ENCODE measurements at places on chromosomes 13 and 19. TPM values are rescaled to one million over a fixed set of nuclear protein-coding genes. Genes with fewer than 3 reads are reported as not detected.

DNA sequence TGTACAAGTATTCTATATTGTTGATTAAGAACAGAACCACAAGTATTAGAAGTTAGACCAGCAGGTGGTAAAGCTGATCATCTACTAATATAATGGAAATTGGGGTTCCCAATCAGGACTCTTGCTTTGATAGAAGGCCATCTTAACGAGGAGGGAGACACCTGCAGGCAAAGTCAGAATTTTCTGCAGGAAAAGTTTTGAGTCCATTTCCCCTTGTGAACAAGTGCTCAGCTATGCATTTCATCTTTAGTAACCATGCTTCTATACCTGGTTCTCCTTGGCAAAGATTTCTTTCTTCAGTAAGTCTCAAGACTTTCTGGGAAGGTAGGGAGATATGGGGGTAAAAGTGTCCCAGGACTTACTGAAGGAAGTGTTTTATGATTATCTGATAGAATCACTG lies 36.1 kb upstream of the USPL1 start:
- H3K36me3 ChIP-seq: no peaks in the 10 kb centered on the region
- no peaks in the 10 kb centered on the region for H3K27me3 ChIP-seq
- H3K4me1 ChIP-seq: peaks cover 7% of the 10 kb centered on the region
- no peak overlapping the region for H3K27ac ChIP-seq

GRCh38 chr13:25300861-25301346 lies 521 bp upstream of the NUP58 start:
- no peaks in the 10 kb centered on the region for H3K27me3 ChIP-seq
- peaks cover 12% of the 10 kb centered on the region for H3K4me1 ChIP-seq
- peak; percentile 22 for DNase-seq
- H3K36me3 ChIP-seq: no peaks in the 10 kb centered on the region
- H3K4me3 ChIP-seq: peak overlapping the region; percentile 79

The ZNF555 gene
- total RNA-seq: 13.1 TPM

The KLK4 gene
- total RNA-seq: not detected

- H3K4me1 ChIP-seq: peaks cover 88% of the 10 kb centered on the region
- no peak for DNase-seq
- no peaks in the 10 kb centered on the region for H3K27me3 ChIP-seq
- H3K4me3 ChIP-seq: no peak overlapping the region
- peak overlapping the region; percentile 70 for H3K27ac ChIP-seq
- H3K36me3 ChIP-seq: no peaks in the 10 kb centered on the region
Observed at GRCh38 chr19:18494267-18494607, 27.6 kb downstream of the ELL start.

DNA sequence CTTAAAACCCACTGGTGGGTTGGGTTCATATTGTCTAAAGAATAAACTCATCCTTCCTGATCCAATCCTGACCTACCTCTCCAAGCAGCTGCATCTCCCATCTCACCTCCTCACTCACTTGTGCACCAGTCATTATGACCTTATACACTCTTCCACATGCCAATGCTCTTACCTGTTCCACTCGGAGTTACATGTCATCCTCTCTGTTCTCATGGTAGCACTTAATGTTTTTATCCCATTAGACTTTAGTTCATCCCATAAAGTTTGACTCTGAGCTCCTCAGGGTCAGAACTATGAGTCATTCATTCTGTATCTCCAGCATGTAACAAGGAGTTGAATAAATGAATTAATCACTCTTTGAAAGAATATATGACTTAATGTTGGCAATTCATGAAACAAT lies 330.2 kb downstream of the KLF12 start:
- no peak overlapping the region for H3K27ac ChIP-seq
- H3K36me3 ChIP-seq: no peaks in the 10 kb centered on the region
- no peak for DNase-seq
- no peaks in the 10 kb centered on the region for H3K4me1 ChIP-seq
- H3K27me3 ChIP-seq: no peaks in the 10 kb centered on the region

- no peaks in the 10 kb centered on the region for H3K27me3 ChIP-seq
- no peak for DNase-seq
- peaks cover 3% of the 10 kb centered on the region for H3K4me1 ChIP-seq
- no peak overlapping the region for H3K4me3 ChIP-seq
- H3K36me3 ChIP-seq: no peaks in the 10 kb centered on the region
Observed at GRCh38 chr19:47074621-47075020, 26.2 kb upstream of the TMEM160 start.

The TNFAIP8L1 gene
- total RNA-seq: 5.1 TPM

DNA sequence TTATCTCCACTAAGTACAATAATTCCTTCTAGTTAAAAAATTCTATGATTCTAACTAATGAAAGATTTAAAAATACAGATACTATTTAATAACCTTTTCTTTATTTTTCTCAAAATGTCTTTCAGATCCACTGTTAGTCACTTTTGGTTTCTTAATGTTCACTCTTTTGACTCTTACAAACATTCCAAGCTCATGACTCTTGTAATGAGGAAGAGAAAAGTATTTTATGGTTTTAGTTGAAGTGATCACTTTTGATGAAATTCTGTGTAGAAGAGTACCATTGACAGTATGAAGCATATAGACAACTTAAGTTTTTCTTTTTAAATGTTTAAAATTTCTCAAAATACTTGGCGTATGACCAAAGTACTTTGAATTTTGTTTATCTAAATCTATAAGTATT lies 27.8 kb downstream of the COG3 start:
- DNase-seq: no peak
- no peak overlapping the region for H3K27ac ChIP-seq
- no peak overlapping the region for H3K4me3 ChIP-seq
- no peaks in the 10 kb centered on the region for H3K27me3 ChIP-seq
- no peaks in the 10 kb centered on the region for H3K4me1 ChIP-seq

- H3K27me3 ChIP-seq: no peaks in the 10 kb centered on the region
- peak; percentile 88 for DNase-seq
- peak overlapping the region; percentile 76 for H3K4me3 ChIP-seq
- no peaks in the 10 kb centered on the region for H3K36me3 ChIP-seq
- peaks cover 8% of the 10 kb centered on the region for H3K4me1 ChIP-seq
Observed at GRCh38 chr19:13155472-13156359, 5.5 kb downstream of the IER2 start.

DNA sequence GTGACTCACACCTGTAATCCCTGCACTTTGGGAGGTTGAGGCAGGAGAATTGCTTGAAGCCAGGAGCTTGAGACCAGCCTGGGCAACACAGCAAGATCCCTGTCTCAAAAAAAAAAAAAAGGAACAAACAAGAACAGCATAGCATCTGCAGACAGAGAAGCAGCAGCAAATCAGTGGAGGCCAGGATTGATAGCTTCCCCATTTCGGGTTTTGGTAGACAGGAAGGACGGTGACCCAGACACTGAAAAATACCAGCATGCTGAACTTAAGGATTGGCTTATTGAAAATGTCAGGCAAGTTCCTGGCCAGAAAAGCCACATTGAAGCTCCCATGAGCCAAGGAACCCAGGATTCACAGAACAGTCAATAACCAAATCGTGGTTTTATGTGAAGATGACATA lies 3.0 kb downstream of the ZNF490 start:
- no peaks in the 10 kb centered on the region for H3K36me3 ChIP-seq
- no peak for DNase-seq
- peaks cover 22% of the 10 kb centered on the region for H3K4me1 ChIP-seq
- H3K4me3 ChIP-seq: no peak overlapping the region

The SIGLEC8 gene
- not detected for total RNA-seq

GRCh38 chr13:102470283-102470917 lies 68.6 kb upstream of the FGF14 start:
- H3K4me1 ChIP-seq: no peaks in the 10 kb centered on the region
- no peak overlapping the region for H3K4me3 ChIP-seq
- DNase-seq: no peak
- H3K36me3 ChIP-seq: no peaks in the 10 kb centered on the region
- no peak overlapping the region for H3K27ac ChIP-seq

DNA sequence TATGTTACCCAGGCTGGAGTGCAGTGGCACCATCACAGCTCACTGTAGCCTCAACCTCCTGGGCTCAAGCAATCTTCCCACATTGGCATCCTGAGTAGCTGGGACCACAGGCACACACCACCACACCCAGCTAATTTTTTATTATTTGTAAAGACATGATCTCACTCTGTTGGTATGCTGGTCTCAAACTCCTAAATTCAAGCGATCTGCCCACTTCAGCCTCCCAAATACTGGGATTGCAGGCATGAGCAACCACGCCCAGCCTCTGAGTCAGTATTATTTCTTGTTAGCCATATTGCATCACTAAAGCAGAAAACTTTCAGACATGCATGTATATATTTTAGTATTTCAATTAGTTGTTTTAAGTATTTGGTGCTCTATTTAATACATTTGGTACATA lies 376.4 kb downstream of the GPC6 start:
- no peaks in the 10 kb centered on the region for H3K36me3 ChIP-seq
- H3K4me3 ChIP-seq: no peak overlapping the region
- no peaks in the 10 kb centered on the region for H3K4me1 ChIP-seq
- no peak for DNase-seq

GRCh38 chr13:30715837-30716236 lies 19.5 kb upstream of the ALOX5AP start:
- H3K27me3 ChIP-seq: no peaks in the 10 kb centered on the region
- H3K4me1 ChIP-seq: no peaks in the 10 kb centered on the region
- H3K36me3 ChIP-seq: no peaks in the 10 kb centered on the region

GRCh38 chr13:31530922-31531321 lies 208.4 kb upstream of the RXFP2 start:
- DNase-seq: no peak
- H3K36me3 ChIP-seq: no peaks in the 10 kb centered on the region
- H3K4me3 ChIP-seq: no peak overlapping the region

The CRB3 gene
- not detected for total RNA-seq

- H3K27ac ChIP-seq: peak overlapping the region; percentile 75
- H3K4me3 ChIP-seq: no peak overlapping the region
- DNase-seq: peak; percentile 2
- peaks cover 60% of the 10 kb centered on the region for H3K4me1 ChIP-seq
Observed at GRCh38 chr19:16612636-16613035, 15.4 kb downstream of the MED26 start.

DNA sequence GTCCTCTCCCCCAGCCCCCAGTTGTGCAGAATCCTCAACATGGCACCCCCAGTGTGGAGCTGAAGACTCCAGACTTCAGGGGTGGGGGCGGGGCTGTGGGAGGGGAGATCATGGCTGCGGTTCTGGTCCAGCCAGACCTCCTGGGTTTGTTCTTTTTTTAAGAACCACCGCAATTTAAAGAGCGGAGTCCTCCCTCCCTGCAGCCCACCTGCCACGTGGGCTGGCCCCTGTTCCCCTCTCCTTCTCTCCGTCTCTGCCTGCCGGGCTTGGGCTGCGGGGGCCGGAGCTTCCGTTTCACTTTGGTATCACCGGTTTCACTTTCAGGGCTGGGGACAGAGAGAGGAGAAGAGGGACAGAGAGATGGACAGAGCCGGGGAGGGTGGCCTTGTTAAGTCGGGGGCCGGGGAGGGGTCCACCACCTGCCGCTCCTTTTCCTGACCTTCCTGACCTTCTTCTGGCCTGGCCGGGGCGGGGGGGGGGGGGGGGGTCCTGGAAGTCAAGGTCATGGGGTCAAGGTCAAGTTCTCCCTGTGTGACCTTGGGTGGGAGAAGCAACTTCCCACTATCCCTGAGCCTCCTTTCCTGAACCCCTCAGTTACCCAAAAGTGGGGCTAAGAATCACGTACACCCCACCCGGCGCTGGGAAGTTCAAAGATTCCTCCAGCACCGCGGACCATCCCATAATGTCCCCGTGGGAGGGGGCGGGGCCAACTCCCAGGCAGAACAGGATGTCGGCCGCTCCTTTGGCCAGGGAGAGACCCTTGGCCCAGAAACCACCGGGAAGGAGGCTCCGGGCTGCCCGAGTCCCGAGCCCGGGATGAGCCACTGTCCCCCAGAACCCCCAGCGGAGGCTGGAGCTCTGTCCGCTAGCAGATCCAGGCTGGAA lies 11.3 kb upstream of the ZBTB7A start:
- H3K4me1 ChIP-seq: peaks cover 3% of the 10 kb centered on the region
- DNase-seq: peak; percentile 76
- H3K4me3 ChIP-seq: peak overlapping the region; percentile 69
- H3K27me3 ChIP-seq: no peaks in the 10 kb centered on the region

GRCh38 chr13:65653613-65654012 lies 1576.5 kb downstream of the PCDH9 start:
- no peak overlapping the region for H3K27ac ChIP-seq
- H3K4me1 ChIP-seq: no peaks in the 10 kb centered on the region
- no peaks in the 10 kb centered on the region for H3K36me3 ChIP-seq
- no peak for DNase-seq
- H3K4me3 ChIP-seq: no peak overlapping the region

The TEX26 gene
- not detected for total RNA-seq

The ZNF558 gene
- total RNA-seq: 15.7 TPM

DNA sequence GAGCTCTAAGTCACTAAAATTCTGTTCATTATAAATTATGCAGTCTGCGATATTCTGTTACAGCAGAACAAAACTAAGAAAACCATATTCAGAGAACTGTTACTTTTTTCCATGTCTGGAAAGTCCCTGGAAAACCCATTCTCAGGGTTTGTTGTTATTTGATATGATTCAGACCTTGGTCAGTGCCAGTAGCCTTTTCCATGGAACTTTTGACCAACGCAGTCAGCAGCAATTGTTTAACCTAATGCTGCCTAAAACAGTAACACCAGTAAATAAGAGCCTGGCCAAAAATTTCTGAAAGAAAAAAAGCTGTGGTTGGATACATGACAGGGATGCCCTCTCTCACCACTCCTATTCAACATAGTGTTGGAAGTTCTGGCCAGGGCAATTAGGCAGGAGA lies 402.7 kb downstream of the TBC1D4 start:
- peaks cover 2% of the 10 kb centered on the region for H3K27me3 ChIP-seq
- no peaks in the 10 kb centered on the region for H3K4me1 ChIP-seq
- H3K4me3 ChIP-seq: no peak overlapping the region

The ATP4B gene
- total RNA-seq: not detected

The OR1I1 gene
- total RNA-seq: not detected

The HIF3A gene
- total RNA-seq: 10.5 TPM

GRCh38 chr13:109815651-109816050 lies 29.3 kb upstream of the IRS2 start:
- H3K27ac ChIP-seq: no peak overlapping the region
- H3K4me1 ChIP-seq: no peaks in the 10 kb centered on the region
- no peaks in the 10 kb centered on the region for H3K36me3 ChIP-seq
- H3K4me3 ChIP-seq: no peak overlapping the region
- peaks cover 15% of the 10 kb centered on the region for H3K27me3 ChIP-seq
- no peak for DNase-seq

- peaks cover 16% of the 10 kb centered on the region for H3K27me3 ChIP-seq
- DNase-seq: no peak
- H3K36me3 ChIP-seq: no peaks in the 10 kb centered on the region
- no peaks in the 10 kb centered on the region for H3K4me1 ChIP-seq
Observed at GRCh38 chr19:55418185-55418584, 10.6 kb upstream of the UBE2S start.

- H3K27me3 ChIP-seq: no peaks in the 10 kb centered on the region
- no peaks in the 10 kb centered on the region for H3K4me1 ChIP-seq
- DNase-seq: no peak
- no peaks in the 10 kb centered on the region for H3K36me3 ChIP-seq
Observed at GRCh38 chr19:3176715-3177501, 1.7 kb upstream of the S1PR4 start.
